ENCODE measurements at places on chromosomes 1 and 21.

GRCh38 chr1:109299558-109300343, 7.1 kb downstream of the MYBPHL start:
- no peak for DNase-seq

GRCh38 chr1:192749349-192749748, 59.5 kb upstream of the RGS2 start:
- no peak for DNase-seq

DNA sequence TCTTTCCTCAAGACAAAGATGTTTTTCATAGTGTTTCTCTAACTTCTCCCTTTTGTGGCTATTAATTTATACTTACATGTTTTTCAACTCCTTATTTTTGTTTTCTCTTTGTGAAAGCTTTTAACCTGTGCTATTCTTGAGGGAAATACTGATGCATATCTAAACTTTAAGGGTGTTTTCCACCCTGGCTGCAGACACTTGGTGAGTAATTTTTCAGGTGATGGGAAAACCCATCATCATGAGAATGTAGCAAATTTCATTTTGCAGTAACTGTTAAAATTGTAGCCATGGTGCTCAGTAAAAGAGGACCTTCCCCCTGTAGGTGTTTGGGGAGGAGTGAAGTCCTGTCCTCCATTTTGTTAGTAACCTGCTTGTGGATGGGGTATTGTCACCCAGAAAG, 124.2 kb downstream of the LIPI start:
- no peak for DNase-seq

- DNase-seq = no peak
Observed at GRCh38 chr1:37481289-37482003, 7.1 kb downstream of the ZC3H12A start.

DNA sequence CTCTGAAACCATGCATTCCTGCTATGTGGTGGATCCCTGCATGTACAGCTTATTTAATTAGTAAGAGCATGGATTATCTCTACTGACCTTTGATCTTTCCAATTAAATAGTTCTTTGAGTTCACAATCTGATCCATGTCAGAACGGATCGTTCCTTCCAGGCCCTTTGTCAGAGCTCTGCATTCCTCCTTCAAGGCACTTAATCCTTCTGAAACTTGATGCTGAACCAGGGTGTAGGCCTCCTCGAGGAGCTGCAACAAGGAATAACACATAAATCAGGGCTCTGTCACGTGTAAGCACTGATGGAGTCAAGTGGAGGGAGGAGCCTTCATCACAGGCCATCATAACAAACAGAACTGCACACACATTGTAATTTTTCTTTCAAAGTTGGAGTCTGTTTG, 68.4 kb upstream of the EDEM3 start:
- no peak for DNase-seq

DNA sequence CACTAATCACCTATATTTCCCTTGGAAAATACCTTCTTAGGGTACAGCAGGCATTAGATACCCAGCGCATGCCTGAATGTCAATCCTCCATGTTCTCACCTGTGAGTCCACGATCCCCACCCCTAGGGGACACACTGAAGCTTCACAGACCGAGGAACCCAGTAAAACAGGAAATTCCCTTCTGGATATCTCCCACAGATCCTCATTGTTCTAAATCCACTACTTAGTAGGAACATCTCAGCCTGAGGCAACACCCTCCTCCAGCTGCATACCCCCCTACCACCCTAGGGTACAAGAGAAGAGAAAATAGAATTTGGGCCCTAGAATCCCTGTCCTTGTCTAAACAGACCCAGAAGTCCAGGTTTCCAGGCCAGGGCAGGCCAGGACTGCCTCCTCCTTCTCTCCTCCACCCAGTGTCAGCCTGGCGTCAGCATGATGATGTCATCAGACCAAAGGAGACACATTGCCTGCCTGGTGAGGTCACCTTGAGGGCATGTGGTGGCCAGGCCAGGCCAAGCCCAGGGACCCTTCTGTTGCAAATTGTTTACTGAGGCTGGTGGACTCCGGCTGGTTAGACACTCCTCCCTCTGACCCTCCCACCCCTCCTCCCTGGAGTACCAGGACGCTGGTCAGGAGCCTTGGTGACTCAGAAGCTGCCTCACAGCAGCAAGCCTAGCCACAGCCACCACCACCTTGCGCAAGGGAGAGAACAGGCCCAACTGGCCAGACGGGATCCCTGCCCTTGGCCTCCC, 6.2 kb downstream of the NECTIN4 start:
- DNase-seq = peak; percentile 69

DNA sequence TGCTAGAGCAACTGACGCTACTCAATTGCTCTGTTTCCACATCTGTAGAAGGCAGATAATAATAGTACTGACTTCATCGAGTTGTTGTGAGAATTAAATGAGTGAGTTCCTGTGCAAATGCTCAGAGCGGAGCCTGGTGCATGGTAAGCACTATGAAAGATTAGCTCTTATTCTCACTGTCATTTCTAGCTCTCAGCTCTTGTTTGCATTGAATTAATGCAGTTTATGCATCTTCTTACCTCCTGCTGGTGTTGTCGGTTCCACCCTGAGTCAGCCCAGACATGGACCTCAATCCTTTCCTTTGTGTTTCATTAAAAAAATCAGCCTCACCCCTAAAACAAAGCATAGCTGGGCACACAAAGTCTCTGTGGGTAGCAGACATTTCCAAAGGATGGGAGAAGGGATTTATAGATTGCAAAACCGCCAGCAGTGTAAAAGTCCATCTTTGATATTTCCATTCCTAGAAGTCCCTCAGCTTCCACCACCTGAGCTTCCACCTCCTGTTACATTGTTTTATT, 254.4 kb upstream of the CSF3R start:
- no peak for DNase-seq

- DNase-seq = no peak
Observed at GRCh38 chr1:201264554-201264953, 18.8 kb upstream of the PKP1 start.

DNA sequence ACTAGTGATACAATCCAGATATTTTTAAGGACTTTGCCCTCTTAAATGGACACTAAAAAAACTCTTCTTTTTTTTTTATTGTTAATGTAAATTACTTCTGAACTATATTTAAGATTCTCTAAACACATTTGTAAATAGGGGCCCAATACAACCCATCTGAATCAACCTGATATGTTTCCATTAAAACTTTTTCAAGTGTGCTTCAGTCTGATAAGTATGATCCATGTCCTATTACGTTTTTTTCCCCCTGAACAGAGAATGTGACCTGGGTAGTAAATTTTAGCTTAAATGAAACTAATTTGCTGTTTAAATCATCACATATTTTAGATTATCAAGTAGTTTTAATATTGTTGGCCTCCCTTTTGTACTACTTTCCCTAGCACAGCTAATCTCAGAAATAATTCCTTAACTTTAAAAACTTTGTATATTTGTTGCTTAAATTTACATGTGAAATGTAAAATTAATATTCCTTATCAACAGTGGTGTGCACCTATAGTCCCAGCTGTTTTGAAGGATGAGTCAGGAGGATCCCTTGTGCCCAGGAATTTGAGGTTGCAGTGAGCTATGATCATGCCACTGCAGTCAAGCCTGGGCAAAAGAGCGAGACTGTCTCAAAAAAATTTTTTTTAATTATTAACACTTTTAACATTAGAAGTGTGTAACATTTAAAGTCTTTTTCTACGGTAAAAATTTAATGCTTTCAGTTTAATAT, 3.0 kb upstream of the PKN2 start:
- DNase-seq = no peak

DNA sequence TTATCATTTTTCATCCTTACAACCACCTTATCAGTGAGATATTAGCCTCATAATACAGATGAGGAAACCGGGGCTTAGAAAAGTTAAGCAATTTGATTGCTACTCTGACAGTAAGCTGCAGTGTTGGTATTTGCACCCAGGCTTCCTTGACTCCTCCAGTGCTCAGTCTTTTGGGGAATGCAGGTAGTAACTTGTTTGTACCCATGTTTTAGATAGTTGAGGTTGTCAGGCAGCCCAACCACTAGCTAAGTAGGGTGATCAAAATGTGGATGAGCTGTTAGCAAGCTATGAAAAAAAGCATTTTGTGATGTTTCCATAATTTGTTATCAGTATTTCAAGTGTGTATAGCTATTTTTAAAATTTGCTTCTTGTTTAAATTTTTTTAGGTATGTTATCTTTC, 80.8 kb downstream of the SASS6 start:
- no peak for DNase-seq

- no peak for DNase-seq
Observed at GRCh38 chr1:39992234-39992633, 37.3 kb downstream of the MFSD2A start.

DNA sequence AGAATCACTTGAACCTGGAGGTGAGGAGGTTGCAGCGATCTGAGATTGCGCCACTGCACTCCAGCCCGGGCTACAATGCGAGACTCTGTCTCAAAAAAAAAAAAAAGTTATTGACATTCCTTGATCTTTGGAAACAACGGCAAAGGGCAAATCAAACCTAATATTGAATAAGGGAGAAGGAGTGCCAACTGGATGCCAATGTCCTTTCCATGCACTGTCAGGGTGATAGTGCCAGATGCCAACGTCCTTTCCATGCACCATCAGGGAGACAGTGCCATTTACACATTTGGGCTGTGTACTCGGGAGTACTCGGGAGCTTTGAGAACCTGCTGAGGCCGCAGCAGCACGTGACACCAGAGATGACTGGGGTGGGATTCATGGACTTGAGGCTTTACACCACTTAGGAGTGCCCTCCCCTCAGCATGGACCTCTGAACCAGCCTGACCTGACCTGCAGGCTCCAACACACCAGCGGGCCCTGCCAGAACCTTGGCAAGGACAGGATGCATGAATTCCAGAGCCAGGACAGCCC, 34.5 kb upstream of the SOD1 start:
- DNase-seq = no peak

All from AG09309 (cell line).